ENCODE measurements at places on chromosomes 6 and 20. TPM values are rescaled to one million over a fixed set of nuclear protein-coding genes. Genes with fewer than 3 reads are reported as not detected.

- no peak for DNase-seq
These were observed 229.4 kb downstream of the ALDH8A1 start for GRCh38 chr6:134720353-134721059.

DNA sequence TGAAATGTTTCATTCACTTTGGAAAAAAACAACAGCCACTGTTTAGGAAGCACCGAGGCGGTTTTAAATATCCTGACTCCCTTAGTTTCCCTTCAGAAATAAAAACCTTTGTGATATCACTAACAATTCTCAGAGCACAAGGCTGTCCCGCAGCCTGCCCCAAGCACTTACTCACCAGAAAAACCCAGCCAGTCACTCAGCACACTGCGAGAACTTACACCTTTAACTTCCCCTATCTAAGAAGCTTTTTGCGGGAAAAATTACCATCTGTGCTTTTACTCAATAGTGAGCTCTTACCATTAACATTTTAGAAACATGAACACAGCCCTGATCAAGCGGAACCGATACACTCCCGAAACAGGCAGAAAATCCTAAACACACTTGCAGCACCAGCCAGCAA, 9.3 kb downstream of the ZBTB46 start:
- no peak for DNase-seq

- DNase-seq = no peak
These were observed 430 bp upstream of the FAM110A start for GRCh38 chr20:833121-833449.

GRCh38 chr20:31496761-31497295, 17.4 kb upstream of the HM13 start:
- DNase-seq = peak; percentile 59

GRCh38 chr20:37636212-37636975, 57.4 kb upstream of the CTNNBL1 start:
- no peak for DNase-seq

- DNase-seq = peak; percentile 69
These were observed 266.7 kb downstream of the CDH26 start for GRCh38 chr20:60224914-60225313.

- no peak for DNase-seq
These were observed 527.5 kb downstream of the PRKN start for GRCh38 chr6:162200041-162200440.

DNA sequence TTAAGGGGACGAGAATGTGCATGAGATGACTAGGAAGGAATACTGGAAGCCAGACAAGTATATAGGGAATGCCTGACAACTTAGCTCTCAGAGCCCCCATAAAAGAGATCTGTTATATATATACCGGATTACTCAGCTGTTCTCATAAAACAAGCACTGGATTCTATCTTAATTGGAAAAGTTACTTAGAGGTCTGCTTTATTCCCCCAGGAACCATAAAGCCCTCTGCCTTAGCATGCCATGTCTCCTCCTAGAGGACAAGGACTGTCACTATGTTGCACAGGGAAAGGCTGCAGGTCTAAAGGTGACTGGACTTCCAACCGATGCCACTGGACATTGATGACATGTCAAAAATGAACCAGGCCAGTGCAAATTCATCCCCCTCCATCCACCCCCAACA, 6.4 kb downstream of the EXOC2 start:
- DNase-seq = peak; percentile 55

GRCh38 chr6:133778414-133779130, 110.3 kb upstream of the TCF21 start:
- no peak for DNase-seq

DNA sequence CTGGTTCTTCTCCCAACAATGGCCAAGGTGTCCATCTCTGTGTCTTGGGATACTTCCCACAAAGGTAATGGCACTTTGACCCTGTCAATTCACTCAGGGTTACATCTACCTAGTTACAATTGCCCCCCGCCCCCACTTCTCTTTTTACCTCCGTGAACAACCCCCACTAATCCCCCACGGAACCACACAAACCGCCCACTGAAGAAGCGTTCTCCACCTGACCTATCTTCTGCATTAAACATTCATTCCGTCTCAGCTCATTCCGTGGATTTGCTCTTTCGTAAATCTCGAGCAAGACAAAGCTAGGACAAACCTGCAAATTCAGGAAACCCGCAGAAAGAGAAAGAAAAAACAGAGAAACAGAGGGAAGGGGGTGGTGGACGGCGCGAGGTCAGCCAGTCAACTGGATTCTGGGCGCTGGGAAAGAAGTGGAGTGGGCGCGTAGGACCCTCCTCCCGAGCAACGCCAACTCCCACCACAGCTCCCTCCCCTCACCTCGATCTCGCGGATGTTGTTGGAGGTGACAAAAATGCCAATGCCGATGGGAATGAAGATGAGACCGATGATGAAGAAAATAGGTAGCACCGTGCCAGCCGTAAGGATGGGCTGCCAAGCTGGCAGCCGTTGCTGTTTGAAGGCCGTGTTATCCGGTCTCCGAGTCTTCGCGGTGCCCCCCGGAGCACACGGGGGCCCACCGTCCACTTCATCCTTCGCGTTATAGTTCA, 523 bp downstream of the TMEM30A start:
- DNase-seq = no peak

RNF114 gene
- total RNA-seq = 107 TPM

SOBP gene
- total RNA-seq = 7.0 TPM

HSPA1L gene
- total RNA-seq = 0.14 TPM

LCA5 gene
- 6.2 TPM for total RNA-seq

SRSF12 gene
- 8.3 TPM for total RNA-seq

STMND1 gene
- total RNA-seq = not detected

SLC17A4 gene
- not detected for total RNA-seq

Data from SJCRH30 (cell line).